ENCODE measurements at places on chromosomes 11 and 22.

DNA sequence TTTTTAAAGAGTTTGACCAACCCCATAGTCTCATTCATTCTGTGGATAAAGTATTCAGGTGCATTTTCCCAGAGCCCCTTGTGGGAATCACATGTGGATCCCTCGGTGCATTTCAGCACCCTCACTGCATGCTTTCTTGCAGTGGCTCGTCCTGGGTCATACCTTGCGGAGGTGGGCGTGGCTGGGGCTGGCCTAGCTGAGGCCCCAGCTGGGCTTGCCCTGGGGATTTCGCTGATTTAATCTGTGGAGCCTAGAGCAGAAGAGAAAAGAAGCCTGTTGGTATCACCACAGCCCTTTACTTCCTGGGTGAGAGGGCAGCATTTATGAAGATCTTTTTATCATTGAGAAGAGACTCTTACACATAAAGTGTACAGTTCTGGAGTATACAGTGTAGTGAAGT lies 53.1 kb downstream of the FBXO7 start:
- no peak for DNase-seq

GRCh38 chr11:103035791-103036434 lies 56.0 kb downstream of the DCUN1D5 start:
- peak; percentile 4 for DNase-seq

GRCh38 chr11:131916638-131917037 lies 546.2 kb downstream of the NTM start:
- no peak for DNase-seq

DNA sequence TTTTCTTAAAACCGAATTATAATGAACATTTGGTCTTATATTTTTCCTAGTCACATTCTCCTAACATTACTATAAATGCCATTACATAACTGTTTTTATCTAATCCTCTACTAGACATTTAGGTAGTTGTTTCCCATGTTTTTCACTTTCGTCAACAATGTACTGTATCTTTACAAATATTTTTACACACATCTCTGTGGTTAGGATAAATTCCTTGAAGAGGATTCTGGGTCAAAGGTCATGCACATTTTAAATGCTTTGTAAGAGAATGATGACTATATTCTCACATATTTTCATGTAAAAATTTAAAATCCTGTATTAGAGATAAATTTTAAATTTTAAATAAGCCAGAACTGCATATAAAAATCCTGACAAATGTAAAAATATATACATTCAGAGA lies 61.3 kb upstream of the CLNS1A start:
- no peak for DNase-seq

DNA sequence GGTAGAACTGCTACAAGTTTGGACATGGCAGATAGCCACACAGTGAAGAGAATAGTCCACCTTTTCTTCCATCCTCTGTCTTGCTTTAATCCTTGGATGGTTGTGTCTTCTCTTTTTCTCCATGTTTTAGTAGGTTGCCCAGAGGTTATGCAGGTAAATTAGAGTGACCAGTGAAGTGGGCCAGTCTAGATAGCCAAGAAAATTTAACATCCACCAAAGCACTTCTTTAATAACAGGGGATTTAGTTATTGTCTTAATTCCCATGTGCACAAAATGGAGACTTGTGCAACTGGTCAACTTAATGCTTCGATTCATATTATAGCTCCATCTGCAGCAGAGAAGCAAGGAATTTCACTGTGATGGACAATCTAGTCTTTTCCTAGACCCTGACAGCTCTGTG lies 58.8 kb upstream of the RCN1 start:
- no peak for DNase-seq

GRCh38 chr11:107392611-107393010 lies 65.0 kb downstream of the CWF19L2 start:
- no peak for DNase-seq

DNA sequence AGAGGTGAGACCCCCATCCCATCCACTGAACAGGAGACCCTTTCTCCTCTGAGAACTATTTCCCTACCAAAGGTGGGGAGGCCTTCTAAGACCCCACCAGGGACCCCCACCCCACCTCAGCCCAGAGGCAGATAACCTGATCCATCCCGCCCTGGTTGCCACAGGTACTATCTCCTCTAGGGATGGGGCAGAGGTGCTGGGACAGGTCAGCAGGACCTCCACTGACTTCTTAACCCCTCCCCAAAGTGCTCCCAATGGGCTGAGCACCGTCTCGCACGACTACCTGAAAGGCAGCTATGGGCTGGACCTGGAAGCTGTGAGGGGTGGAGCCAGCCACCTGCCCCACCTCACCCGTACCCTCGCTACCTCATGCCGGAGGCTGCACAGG lies 4.3 kb downstream of the INPPL1 start:
- no peak for DNase-seq

DNA sequence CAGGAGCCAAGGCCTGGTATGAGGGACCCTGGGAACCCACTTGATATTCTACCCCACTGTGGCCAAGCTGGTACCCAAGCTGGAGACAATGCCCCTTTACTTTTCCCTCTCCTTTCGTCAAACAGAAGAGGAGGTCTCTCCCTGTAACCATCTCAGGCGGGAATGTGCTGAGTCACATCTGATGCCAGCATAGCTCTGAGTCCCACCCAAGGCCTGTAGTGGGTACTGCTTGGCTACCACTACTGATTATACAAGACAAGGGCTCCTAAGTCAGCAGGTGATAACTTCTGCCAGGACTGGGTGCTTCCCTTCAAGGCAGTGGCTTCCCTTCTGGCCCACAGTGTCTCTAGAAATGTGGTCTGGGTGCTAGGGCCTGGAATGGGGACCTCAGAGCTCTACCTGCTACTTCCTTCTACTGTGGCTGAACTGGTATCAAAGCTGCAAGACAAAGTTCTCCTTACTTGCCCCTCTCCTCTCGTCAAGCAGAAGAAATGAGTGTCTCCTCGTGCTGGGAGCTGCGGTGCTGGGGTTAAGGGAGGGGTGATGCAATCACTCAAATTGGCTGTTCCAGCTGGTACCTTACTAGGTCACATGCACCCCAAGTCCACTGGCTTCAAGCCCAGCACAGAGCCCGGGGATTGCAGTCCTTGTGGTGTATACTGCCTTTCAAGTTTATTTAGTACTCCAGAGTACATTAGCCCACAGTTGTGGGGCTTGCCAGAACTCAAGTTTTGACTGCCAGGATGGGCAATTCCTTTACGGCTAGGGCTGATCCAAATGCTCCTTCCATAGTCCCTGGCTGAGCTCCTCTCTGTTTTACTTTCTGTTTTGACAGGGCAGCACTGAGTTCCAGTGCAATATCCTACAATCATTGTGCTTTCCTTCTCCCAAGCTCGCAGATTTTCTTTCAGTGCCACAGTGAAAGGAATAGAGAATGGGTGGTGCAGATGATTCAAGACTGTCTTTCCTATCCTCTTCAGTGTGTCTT lies 419.7 kb upstream of the CNTN5 start:
- DNase-seq: no peak

- no peak for DNase-seq
Measured at GRCh38 chr11:132186699-132187098, 816.3 kb downstream of the NTM start.

DNA sequence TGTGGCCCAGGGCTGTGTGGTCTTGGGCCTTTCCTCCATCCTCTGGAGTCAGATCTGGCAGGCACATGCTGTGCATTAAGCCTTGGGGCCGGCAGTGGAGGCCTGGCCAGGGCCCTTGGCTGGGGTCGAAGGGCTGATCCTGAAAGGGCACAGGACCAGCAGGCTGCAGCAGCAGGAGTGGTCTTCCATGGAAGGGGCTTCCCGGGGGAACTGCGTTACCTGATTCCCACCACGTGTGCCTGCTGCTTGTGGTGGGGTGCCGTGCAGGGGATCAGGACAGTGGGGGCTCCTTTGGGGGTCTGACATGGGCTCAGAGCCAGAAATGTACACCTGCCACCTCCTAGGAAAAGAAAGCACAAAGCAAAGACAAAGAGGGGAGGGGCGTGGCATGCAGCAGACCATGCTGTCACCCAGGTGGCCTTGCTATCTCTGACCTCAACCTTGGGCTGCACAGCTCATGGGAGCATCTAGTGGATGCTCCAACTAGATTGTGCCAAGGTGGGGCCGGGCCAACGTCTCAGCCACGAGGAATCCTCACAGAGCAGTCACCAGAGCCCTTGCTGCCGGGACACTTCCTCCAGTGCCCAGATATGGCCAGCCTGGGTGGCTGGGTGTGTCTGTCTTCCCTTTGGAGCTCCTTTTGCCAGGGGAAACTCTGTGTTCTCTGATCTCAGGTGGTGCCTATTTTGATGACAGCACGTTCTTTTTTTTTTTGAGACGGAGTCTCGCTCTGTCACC lies 17.9 kb upstream of the YPEL1 start:
- no peak for DNase-seq

DNA sequence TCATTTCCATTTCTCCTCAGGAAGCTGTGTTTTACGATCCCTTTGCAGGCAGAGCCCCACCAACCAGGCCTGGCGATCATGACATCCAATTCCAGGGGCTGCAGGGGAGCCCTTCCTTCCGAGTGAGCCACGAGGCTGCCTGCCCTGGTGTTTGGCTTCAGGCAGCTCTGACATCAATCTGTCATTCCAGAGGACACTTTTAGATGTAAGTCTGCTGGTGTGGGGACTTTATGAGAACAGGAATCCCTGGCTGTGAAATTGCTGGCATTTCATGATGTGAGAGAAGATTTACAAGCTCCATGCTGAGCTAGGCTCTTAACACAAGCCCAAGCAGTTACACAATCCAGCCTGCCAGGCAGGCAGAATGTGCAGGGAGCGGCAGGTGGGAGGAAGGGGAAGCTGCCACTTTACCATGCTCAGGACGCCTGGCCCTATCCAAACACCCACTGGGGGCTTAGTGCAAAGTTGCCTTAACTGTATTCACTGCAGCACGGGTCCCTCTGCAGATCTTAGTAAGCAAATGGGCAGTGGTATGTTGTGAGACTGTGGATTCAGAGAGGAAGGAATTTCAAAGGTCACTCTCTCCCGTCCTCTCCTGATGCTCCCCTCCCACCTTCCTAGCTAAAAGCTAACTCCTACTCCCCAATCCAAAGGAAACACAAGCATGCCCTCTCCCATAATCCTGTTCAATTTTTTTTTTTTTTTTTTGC lies 43.4 kb upstream of the MICAL2 start:
- DNase-seq: no peak

DNA sequence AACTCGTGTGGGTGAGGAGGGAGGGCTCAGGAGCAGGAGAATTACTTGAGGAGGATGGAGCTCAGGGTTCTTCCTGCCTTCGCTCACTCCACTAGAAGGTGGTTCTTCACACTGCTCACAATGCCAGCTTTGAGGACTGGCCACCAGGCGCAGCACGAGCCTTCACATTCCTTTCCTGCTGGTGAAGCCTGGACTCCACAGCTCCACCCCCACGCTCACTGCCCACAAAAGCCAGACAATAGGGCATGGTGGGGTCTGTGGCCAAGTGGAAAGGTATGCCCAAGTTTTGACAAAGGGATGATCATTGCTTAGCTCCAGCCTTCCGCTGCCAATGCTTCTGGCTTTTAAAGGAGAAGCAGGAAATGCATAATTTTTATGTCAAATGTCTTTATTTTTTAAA lies 58.0 kb upstream of the FADD start:
- no peak for DNase-seq

DNA sequence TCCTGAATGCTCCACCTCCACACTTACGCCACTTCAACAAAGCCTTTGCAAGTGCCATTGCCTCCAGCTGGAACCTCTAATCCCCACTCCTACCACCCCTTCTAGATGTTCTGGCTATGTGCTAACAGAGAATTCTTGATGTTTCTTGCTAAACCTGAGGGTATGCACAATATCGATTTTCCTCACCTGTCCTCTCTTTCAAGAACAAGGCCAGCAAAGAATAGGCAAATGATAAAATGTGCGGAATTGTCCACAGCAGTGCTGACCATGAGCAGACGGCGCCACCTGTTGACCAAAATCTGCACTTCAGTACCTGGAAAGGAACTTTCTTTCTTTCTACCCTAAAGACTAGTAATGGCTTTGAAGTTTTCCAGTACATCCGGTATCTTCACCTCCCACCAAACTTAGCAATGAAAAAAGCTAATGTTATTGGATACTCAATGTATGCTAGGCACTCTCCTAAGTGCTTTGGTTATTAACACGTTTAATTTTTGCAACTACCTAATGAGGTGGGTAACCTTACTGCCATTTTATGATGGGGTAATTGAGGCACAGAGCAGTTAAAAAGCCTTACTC lies 3.4 kb downstream of the TIMM10 start:
- DNase-seq: peak; percentile 75

DNA sequence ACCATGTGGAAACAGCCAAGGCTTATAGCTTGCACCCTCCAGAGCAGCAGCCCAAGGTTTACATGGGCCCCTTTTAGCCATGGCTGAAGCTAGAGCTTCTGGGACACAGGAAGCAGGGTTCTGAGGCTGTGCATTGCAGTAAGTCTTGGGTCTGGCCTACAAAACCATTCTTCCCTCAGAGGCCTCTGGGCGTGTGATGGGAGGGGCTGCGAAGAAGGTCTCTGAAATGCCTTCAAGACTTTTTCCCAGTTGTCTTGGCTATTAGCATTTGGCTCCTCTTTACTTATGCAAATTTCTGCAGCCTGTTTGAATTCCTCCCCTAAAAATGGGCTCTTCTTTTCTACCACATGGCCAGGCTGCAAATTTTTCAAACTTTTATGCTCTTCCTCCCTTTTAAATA lies 109.5 kb downstream of the BBOX1 start:
- no peak for DNase-seq

- no peak for DNase-seq
Measured at GRCh38 chr11:115556984-115557383, 52.8 kb upstream of the CADM1 start.

- DNase-seq: no peak
Measured at GRCh38 chr11:77753230-77753629, 67.3 kb downstream of the RSF1 start.

DNA sequence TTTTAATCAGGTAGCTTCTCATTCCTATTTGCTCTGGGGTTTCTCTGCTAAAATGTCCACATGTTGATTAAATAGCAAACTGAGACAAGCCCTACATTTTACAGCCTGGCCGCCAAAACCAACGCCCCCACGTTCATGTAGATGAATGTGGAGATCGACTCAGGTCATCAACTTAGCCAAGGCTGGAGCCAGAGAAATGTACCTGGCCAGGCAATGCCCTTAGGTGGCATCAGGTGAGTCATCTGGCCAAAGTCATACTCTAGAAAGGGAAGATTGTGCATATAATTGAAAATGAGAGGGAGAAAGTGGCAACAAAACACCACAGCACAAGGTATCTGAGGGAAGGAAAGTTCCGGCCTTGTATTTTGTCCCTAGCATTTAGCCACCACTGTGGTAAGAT lies 37.1 kb upstream of the CCDC89 start:
- no peak for DNase-seq

GRCh38 chr11:120842195-120842594 lies 181.7 kb upstream of the TBCEL start:
- DNase-seq: no peak

- DNase-seq: no peak
Measured at GRCh38 chr11:6327806-6328205, 7.5 kb upstream of the CAVIN3 start.

GRCh38 chr11:64186492-64187165 lies 658 bp downstream of the STIP1 start:
- DNase-seq: no peak

GRCh38 chr11:2779981-2780849 lies 80.4 kb upstream of the KCNQ1OT1 start:
- no peak for DNase-seq

DNA sequence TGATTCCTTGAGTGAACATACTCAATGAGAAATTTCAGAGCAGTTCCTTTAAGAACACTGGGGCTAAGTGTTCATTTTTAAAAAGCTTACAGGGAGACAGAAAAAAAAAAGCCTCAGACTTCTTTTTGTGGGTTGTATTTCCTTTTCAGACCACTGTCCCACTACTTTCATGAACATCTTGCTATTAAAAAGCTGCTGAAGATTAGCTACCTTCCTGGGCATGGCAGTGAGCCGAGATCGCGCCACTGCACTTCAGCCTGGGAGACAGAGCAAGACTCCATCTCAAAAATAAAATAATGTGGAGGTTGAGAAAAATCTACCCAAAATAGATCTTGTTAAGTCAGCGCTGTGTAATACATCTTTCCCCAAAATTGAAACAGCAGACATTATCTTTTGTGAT lies 10.8 kb downstream of the TRAF6 start:
- no peak for DNase-seq
